ENCODE measurements at places on chromosomes 4 and X. TPM values are rescaled to one million over a fixed set of nuclear protein-coding genes. Genes with fewer than 3 reads are reported as not detected.
A peak's percentile ranks its signal among the peaks of the same experiment; 100 is the strongest.

The PASD1 gene
- total RNA-seq: not detected

The CSN1S1 gene
- not detected for total RNA-seq

DNA sequence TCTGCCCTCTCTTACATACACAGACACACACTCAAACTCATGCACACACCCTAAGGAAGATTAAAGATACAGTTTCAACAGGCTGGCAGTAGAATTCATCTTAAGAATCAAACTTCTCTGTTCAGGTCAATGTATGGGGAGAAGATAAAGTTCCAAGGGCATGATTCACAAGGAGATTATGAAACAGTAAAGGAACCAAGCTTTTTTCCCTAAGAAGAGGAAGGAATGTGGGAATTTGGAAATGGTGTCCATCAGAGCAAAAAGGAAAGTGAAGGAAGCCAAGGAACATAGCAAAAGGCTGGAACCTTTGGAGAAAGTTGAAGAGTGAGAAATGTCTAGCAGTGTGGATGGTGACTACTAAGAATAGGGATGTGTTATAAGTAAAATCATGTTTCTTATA lies 191.0 kb upstream of the NPY2R start:
- no peaks in the 10 kb centered on the region for H3K36me3 ChIP-seq
- no peak overlapping the region for H3K4me3 ChIP-seq
- no peak overlapping the region for H3K27ac ChIP-seq
- no peaks in the 10 kb centered on the region for H3K27me3 ChIP-seq
- DNase-seq: no peak

- no peak overlapping the region for H3K27ac ChIP-seq
- no peak overlapping the region for H3K4me3 ChIP-seq
- H3K36me3 ChIP-seq: no peaks in the 10 kb centered on the region
- peaks cover 26% of the 10 kb centered on the region for H3K4me1 ChIP-seq
Observed at GRCh38 chr4:162839814-162840213, 326.9 kb downstream of the NAF1 start.

- peaks cover 2% of the 10 kb centered on the region for H3K4me1 ChIP-seq
- H3K27ac ChIP-seq: peak overlapping the region; percentile 59
- no peak for DNase-seq
- no peaks in the 10 kb centered on the region for H3K27me3 ChIP-seq
Observed at GRCh38 chr4:153655928-153656327, 28.2 kb upstream of the TLR2 start.

GRCh38 chrX:114058988-114059418 lies 524.9 kb upstream of the HTR2C start:
- no peaks in the 10 kb centered on the region for H3K36me3 ChIP-seq
- H3K4me3 ChIP-seq: no peak overlapping the region
- no peaks in the 10 kb centered on the region for H3K4me1 ChIP-seq
- no peak for DNase-seq
- no peaks in the 10 kb centered on the region for H3K27me3 ChIP-seq
- no peak overlapping the region for H3K27ac ChIP-seq

- no peaks in the 10 kb centered on the region for H3K36me3 ChIP-seq
- peaks cover 27% of the 10 kb centered on the region for H3K4me1 ChIP-seq
- H3K27ac ChIP-seq: no peak overlapping the region
- DNase-seq: no peak
- peak overlapping the region; percentile 31 for H3K4me3 ChIP-seq
Observed at GRCh38 chr4:100317032-100317864, 127.0 kb upstream of the DDIT4L start.

DNA sequence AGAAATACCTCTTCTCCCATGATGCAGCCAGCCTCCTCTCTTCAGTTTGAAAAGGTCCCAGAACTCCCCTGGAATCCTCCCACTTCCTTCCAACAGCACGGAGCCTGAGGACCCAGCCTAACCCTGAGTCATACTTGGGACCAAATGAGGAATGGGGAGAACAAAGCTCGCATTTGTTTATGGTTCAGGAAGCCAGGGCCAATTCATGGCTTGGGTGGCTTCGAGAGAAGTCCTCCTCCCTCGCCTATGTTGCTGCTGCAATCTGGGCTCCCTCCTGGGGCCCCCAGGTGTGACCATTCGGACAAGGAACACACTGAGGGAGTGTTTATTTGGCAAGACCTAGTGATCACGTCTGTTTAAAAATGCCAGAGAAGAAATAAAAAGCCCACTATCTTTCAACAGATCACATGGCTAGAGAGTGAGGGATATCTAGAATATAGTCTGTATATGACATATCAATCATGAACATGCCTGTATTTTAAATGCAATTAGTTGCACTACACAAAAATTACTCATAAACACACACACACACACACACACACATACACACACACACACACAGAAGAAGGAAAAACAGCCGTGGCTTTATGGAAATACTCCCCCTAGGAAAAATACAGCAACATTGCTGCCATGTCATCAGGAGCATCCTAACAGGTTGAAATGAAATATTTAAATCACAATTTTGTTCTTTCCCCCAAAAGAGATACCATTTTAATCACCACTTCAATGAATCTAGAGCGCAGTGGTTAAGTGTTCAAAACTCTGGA lies 155.7 kb upstream of the MAP3K15 start:
- H3K27ac ChIP-seq: peak overlapping the region; percentile 26
- no peaks in the 10 kb centered on the region for H3K27me3 ChIP-seq
- no peak for DNase-seq
- H3K36me3 ChIP-seq: no peaks in the 10 kb centered on the region

DNA sequence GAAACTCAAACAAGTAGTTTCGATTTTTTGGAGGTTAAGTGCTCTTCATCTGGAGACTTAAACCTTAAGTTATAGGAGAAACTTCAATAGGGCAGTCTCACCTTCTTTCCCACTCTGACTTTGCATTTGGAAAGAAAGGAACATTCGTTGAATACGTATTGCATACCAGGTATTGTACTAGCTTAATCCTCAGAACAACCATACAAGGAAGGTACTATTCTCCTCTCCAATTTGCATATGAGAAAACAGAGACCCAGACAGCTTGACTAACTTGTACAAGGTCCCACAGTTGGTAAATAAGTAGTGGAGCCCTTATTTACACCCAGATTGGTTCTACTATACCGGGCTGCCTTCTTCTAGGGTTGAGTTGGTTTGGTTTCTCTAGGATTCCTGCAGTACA lies 32.6 kb downstream of the AMOT start:
- DNase-seq: no peak
- no peaks in the 10 kb centered on the region for H3K27me3 ChIP-seq
- no peak overlapping the region for H3K4me3 ChIP-seq
- H3K4me1 ChIP-seq: no peaks in the 10 kb centered on the region
- no peak overlapping the region for H3K27ac ChIP-seq
- no peaks in the 10 kb centered on the region for H3K36me3 ChIP-seq

DNA sequence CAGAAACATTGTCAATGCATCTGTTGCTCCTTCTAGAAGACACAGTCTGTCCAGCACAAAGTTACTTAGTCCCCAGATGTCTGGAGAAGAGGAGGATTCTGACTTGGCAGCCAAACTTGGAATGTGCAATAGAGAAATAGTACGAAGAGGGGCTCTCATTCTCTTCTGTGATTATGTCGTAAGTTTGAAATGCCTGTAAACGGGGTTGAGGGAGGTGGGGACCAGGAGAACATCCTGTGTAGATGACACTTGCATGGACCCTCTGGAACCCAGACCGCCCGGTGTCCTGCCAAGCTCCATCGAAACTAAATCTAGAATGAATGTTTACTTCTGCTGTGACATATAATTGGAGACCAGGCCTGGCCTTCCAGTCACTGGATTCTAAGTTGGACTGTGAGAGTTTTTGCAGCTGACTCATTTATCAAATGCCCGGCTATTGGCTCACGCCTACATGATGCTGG lies 45.0 kb upstream of the MSANTD1 start:
- no peak overlapping the region for H3K27ac ChIP-seq
- H3K27me3 ChIP-seq: no peaks in the 10 kb centered on the region
- H3K36me3 ChIP-seq: peaks cover 4% of the 10 kb centered on the region
- no peak overlapping the region for H3K4me3 ChIP-seq
- no peak for DNase-seq

DNA sequence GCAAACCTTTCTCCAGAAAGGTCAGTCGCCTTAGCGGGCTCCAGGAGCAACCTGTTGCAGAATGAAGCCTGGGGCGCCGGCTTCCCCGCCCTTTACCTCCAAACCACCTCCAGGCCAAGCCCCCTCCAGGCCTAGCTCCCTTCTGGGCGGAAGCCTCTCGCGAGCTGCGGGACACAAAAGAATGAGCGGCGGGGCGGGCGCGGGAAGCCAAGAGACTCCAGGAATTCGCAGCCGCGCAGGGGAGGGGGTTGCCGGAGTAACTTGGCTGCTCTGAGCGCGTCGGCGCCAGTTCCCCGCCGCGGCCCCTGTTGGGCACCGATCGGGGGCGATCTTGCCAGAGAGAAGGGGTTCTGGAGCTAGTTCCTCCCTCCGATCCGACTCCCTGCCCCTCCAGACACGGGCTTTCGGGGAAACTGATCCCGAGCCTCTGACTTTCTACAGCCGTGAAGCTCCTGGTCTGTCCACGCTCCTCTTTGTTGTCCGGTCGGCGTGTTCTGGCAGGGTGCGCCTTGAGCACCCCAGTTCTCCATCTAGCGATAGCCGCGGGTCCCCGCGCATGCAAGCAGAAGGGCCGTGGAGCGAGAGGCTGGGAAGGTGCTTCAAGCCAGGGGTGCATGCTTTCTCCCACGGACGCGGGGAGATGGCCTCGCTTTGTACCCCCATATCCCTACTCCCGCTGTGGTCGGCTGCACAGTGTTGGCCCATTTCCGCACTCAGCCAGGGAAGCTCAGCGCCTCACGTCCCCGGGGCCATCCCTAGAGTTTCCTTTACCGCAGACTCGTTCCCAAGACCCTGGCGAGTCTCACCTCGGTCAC lies 1.2 kb downstream of the PROM1 start:
- H3K27me3 ChIP-seq: peaks cover 14% of the 10 kb centered on the region
- no peaks in the 10 kb centered on the region for H3K36me3 ChIP-seq
- H3K27ac ChIP-seq: peak overlapping the region; percentile 3
- peak overlapping the region; percentile 66 for H3K4me3 ChIP-seq
- peaks cover 39% of the 10 kb centered on the region for H3K4me1 ChIP-seq
